ENCODE measurements at places on chromosomes 16 and 17.
A peak's percentile ranks its signal among the peaks of the same experiment; 100 is the strongest.

GRCh38 chr16:26128296-26128695 is 436.5 kb downstream of the HS3ST4 start:
- DNase-seq, result no peak

DNA sequence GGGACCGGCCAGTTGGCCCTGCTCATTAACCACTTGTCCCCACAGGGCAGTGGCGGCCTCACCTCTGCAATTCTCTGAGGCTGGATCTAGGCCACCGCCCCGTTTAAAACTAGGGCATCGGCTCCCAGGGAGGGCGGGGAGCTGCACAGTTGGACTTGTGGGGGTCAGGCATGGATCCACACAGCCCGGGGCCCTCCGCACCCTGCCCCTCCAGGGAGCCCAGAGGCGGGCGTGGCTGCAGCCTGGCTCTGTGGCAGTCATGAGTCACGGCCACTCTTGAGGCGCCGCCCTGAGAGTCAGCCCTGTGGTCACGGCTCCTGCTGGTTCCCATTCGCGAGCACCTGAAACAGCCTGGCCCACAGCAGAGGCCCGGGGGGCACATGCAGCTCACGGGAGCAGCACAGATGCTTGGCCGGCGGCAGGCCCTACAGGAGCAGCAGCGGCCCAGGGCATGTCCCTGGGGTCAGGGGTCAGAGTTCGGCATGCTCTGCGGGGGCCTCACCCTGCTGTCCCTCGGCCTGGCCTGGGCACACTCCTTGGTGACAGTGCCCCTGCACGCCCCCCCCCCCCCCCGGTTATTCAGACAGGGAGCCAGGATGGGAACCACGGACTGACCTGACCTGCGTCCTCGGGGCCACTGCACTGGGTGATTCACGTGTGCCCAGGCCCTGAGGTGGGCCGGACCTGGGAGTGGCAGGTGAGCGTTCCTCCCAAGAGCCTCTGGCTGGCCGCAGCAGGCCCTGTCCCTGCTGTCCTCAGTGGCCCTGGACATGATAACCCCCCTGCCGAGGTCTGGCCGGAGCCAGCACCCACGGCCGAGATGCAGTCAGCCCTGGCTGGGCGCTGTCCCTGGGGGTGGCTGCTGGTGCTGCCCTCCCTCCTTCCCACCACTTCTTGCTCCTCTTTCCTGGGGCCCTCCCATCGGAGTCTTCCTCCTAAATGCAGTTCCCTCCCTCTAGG is 8.2 kb downstream of the CAPN15 start:
- DNase-seq, result no peak

GRCh38 chr17:43479948-43480347 is 3.8 kb upstream of the DHX8 start:
- no peak for DNase-seq

DNA sequence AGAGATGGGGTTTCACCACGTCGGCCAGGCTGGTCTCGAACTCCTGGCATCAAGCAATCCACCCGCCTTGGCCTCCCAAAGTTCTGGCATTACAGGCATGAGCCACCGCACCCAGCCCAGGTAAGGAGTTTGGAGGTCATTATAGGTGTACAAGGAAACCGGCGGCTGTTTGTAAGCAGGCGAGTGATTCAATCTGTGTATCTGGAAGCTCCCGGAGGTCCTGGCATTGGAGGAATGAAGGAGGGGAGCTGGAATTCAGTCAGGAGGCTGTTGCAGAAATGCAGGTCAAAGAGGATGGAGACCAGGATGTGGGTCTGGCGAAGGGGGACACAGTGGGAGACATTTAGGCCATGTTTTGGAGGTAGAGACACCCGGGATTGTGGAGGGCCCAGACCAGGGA is 18.8 kb downstream of the CDC42EP4 start:
- no peak for DNase-seq

DNA sequence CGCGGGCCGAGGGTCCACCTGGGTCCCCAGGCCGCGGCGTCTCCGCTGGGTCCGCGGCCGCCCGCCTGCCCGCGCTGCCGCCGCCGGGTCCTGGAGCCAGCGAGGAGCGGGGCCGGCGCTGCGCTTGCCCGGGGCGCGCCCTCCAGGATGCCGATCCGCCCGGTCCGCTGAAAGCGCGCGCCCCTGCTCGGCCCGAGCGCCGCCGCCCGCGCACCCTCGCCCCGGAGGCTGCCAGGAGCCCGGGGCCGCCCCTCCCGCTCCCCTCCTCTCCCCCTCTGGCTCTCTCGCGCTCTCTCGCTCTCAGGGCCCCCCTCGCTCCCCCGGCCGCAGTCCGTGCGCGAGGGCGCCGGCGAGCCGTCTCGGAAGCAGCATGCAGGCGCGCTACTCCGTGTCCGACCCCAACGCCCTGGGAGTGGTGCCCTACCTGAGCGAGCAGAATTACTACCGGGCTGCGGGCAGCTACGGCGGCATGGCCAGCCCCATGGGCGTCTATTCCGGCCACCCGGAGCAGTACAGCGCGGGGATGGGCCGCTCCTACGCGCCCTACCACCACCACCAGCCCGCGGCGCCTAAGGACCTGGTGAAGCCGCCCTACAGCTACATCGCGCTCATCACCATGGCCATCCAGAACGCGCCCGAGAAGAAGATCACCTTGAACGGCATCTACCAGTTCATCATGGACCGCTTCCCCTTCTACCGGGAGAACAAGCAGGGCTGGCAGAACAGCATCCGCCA is 504 bp downstream of the FOXC2 start:
- no peak for DNase-seq

DNA sequence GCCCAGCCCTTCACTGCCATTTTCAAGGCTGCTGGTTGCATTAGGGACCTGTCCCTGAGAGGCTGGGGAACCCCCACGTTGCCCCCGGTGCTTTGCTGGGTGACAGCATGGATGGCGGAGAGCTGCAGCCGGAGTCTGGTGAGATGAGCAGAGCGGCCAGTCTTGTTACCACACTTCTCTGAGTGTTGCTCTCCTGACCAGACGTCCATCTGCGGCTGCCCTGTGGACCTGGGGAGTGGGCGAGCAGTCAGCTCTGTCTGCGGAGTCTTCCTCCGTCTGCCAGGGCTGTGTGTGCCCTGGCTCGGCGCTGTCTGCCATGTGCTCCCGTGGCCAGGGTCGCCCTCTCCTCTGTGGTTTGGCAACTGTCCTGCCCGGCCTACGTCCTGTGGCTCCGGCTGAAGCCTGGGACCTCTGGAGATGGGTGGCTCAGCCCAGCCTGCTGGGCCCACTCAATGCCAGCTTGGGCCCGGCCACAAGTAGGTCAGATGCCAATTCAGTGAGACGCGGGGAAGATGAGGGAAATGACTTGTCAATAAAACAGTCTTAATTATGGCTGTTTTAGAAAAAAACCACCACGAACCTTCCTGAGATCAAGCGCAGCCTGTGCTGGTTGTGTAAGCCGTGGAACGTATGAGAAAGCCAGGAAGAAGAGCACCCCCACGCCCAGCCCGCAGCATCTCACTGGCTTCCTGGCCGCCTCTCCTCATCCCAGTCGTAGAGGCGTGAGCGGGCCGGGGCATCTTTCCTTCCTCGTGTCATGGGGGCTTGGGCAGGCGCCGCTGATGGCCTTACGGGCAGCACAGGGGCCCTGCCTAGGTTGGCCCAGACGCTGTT is 7.9 kb downstream of the KCTD5 start:
- no peak for DNase-seq

GRCh38 chr17:64343833-64344637 is 46.6 kb downstream of the PECAM1 start:
- DNase-seq, result no peak

DNA sequence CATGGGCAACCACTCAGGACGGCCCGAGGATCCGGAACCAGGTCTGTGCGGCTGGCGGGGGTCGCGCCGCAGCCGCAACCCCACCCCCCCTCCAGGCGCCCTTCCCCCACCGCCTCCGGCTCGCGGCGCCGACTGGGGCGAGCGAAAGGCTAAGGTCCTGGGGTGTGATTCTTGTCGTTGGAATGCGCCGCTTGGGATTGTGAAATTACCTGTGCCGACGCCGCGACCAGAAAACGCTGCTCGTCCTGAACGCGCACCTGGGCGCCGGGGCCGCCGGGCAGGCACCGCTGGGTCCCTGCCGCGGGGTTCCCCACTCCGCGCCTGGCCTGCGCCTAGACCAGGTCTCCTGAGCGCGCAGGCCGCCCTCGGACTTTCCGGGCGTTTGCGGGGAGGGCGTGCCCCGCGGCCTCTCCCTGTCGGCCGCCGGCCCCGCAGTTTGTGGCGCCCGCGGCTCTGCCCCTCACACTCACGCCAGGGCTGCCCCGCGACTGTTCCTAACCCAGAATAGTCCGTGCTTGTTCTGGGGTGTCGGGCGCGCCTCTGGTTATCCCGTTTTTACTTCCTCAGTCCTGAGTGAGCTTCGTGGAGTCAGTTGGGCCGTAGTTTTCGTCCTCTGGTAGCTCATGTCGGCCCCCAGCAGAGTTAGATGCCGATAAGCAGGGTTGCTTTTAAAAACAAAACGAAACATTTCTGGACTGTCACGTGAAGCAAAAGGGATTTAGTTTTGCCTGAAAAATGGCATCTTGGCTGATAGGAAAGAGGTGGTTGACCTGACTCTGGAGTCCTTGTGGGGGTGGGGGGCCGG is 147.2 kb downstream of the SPECC1 start:
- DNase-seq, result peak; percentile 26

DNA sequence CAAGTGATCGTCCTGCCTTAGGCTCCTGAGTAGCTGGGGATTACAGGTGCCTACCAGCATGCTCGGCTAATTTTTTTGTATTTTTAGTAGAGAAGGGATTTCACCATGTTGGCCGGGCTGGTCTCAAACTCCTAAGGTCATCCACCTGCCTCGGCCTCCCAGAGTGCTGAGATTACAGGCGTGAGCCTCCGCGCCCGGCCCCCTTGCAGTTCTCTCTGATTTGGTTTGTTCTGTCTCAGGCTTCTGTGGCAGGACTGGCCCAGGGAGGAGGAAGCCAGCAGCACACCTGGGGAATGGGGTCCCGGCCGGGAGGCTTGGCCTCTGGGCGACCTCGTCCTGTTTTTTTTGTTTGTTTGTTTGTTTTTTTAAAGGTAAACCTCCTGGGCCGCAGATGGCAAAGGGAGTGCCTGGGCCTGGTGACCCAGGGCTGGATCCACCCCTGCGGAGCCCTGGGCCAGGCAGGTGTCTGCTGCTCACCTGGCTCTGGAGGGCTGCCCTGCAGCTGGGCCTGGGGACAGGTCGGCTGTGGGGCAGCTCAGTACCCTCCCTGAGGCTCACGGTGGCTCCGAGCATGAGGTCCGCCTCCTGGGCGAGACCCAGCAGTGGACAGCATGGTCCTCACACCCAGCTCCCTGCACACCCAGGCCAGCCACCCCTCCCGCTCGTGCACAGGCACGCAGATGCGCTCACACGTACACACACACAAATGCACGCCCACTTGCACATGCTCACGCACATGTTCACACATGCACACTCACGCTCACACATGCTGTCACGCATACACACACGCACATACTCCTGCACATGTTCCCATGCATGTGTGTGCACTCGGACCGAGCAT is 3.3 kb upstream of the NUDT16L1 start:
- no peak for DNase-seq

GRCh38 chr16:84040823-84041820 is 1.5 kb downstream of the SLC38A8 start:
- no peak for DNase-seq

DNA sequence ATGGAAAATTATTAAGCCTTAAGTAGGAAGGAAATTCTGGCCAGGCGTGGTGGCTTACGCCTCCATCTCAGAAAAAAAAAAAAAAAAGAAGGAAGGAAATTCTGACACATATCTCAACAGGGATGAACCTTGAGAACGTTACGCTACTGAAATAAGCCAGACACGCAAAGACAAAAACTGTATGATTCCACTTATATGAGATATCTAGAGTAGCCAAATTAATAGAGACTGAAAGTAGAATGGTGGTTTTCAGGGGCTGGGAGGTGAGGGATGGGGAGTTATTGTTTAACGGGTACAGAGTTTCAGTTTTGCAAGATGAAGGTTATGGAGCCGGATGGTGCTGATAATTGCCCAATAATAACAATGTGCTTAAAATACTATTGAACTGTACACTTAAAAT is 16.2 kb upstream of the HNF1B start:
- no peak for DNase-seq

DNA sequence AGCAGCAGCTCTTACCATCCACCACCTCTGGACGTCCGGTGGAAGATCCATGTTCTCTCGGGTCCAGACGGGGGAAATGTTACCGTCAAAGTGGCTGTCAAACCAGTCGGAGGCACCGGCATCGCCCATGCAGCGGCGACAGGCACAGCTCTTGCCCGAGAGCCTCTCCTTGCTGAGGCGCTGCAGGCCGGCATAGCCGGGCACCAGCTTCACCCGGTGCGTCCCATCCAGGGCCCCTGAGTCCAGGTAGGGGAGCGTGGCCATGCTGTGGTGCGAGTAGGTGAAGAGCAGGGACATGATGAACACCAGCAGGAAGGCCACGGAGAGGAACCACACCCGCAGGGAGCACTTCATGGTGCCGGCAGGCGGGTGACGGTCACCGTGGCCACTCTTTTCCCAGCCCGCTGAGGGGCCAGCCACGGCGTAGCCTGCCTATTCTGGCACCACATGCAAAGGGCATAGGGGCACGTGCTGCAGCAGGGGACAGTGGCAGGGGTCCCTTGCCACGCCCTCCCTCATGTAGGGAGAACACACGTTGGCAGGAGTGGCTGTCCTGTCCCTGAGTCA is 40.6 kb downstream of the ST3GAL2 start:
- no peak for DNase-seq

GRCh38 chr17:43349142-43349541 is 49.7 kb upstream of the ARL4D start:
- DNase-seq, result no peak

GRCh38 chr16:11459722-11460121 is 114.5 kb downstream of the RMI2 start:
- DNase-seq, result no peak

- DNase-seq, result no peak
These were observed 27.4 kb upstream of the MSI2 start for GRCh38 chr17:57228911-57229310.
